ENCODE measurements at places on chromosomes 6 and 20.

DNA sequence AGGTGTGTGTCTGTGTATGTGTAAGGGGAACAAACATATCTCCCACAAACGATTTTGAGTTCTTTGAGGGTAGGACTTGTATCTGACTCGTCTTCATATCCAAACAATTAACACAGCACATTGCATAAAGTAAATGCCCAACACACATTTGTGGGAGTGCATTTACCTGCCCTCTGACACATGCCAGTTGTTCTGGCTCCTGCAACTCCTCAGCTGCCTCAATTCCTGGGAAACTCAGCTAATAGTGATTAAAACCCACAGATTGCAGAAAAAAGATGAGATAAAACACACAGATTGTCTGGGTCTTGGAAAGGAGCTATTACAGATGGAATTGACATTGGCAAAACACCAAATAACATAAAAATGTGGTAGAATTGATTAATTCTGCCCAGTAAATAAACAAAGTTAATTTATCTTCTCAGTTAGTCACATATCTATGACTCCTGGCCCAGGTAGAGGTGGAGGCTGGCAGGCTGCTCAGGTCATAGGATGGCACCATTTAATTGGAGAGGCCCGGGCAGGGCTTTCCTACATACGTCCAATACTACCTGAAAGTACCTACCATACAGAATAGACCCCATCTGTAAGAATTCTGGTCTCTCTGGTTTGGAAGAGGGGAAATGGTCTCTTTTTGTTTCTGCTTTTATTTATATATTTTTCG lies 71.5 kb upstream of the IFNGR1 start:
- no peak for DNase-seq

- DNase-seq, result peak; percentile 86
Observed at GRCh38 chr6:100342830-100343229, 121.9 kb downstream of the SIM1 start.

DNA sequence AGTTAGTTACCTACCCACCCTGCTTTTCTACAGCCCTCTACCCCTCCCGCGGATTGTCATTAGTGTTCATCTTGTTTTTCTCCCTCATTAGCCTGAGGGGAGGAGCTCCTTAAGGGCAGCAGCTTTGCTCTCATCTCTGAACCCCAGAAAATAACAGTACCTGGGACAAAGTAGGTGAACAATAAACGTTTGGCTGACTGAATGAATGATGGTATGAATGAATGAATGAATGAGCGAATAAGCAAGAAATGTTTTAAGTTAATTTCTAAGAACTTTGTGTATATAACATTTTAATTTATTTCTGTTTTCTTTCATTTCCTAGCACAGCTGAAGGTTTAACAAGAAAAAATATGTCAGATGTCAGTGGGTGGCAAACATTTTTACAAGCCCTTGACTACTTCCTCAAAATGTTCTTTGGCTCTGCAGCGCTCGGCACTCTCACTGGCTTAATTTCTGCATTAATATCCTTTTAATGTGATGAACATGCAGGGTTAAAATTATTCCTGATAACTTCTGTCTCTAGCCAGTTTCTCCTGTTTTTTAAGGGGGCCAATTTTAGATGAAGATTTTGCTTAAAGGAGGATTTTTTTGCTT lies 50.1 kb downstream of the SLC9A8 start:
- DNase-seq, result no peak

- peak; percentile 63 for DNase-seq
Observed at GRCh38 chr20:59515013-59515905, 89.1 kb upstream of the PHACTR3 start.

- DNase-seq, result no peak
Observed at GRCh38 chr20:17645546-17646208, 36.4 kb downstream of the RRBP1 start.

- DNase-seq, result peak; percentile 82
Observed at GRCh38 chr20:36097337-36098151, 57.0 kb upstream of the EPB41L1 start.

GRCh38 chr6:140729521-140729920 lies 1355.1 kb upstream of the CITED2 start:
- DNase-seq, result no peak

GRCh38 chr20:10591946-10592521 lies 81.8 kb downstream of the JAG1 start:
- DNase-seq, result peak; percentile 39

GRCh38 chr6:108798670-108799353 lies 49.4 kb upstream of the ARMC2 start:
- DNase-seq, result no peak

- DNase-seq, result no peak
Observed at GRCh38 chr6:157768863-157769551, 54.0 kb upstream of the SNX9 start.

GRCh38 chr6:129643176-129643575 lies 66.8 kb downstream of the ARHGAP18 start:
- DNase-seq, result no peak

DNA sequence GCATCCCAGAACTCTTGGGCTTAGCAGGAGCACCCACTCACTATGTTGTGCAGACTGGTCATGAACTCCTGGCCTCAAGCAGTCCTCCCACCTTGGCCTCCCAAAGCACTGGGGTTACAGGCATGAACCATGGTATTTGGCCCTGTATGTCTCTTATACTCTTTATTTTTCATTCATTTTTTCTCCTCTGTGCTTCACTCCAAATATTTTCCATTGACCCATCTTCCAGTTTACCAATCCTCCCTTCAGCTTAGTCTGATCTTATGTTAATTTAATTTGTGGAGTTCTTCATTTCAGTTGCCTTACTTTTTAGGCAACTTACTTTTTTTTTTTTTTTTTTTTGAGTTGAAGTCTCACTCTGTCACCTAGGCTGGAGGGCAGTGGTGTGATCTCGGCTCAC lies 79.5 kb downstream of the EZR start:
- DNase-seq, result no peak

DNA sequence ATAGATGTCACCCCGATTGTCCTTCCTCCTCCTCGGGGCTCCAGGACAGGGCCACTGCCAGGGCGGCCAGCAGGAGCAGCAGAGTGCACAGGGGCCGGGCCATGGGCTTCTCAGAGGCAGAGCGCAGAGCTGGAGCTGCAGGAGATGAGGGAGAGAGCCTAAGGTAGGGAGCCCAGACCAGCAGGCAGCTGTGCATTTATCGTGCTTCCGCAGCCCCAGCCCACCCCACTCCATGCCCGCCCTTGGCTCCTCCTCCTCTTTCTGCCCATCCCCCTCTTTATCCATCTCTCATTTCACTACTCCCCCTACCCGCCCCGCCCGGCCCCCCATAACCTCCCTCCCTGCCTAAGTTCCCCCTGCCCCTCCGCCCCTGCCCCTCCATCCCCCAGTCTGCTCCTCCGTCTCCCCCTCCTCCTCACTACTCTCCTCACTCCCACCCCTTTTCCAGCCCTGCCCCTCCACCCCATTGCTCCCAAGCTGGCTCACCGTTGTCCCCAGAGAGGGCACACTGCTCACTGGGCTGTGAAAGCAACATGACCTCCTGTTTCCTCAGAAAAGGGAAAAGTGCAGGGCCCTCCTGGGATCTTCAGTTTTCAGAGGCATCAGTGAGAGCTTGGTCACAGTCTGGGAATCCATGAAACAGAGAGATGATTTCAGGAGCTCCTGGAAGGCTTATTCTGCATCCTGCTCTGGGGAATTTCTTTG lies 25.5 kb upstream of the CST1 start:
- DNase-seq, result peak; percentile 17

DNA sequence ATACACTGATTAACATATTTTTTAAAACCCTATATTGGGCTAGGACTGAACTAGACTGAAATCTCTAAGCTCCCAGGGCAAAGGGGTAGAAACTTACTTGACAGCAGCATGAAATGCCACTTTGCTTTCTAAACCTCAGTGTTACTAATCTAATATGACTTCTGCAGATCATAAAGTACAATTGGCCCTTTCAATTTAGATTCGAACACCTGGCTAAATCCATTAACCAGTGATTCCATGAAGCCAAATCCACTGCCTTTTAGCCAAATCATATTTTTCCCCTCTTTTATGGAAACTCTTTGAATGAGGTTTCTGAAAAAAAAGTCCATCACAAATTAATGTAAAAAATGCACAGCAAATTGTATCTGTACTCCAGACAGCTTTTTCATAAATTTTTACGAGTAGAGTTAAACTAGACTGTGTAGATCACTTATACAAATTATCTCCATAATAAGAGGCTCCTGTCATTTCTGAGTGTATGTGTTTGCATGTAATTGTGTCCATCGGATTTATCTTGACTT lies 25.7 kb downstream of the EPHA7 start:
- no peak for DNase-seq

GRCh38 chr6:33112148-33112547 lies 36.4 kb downstream of the HLA-DPB1 start:
- DNase-seq, result peak; percentile 40

DNA sequence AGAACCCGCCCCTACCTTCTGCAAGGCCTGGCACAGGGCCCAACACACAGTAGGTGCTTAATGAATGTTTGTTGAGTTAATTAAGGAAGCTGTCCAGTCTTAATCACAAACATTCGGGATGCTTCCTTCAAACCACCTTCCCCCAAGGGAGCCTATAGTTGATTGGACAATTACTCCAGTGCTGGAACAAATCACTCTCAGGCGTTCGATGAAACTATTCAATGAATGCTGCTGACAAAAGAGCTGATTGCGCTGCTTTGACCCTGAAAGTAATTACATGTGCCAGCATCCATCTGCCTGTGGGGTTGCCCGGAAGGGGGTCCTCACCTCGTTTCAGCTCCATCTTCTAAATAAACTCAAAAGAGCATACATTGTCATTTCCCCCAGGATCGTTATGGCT lies 112.0 kb upstream of the SRSF6 start:
- DNase-seq, result no peak

DNA sequence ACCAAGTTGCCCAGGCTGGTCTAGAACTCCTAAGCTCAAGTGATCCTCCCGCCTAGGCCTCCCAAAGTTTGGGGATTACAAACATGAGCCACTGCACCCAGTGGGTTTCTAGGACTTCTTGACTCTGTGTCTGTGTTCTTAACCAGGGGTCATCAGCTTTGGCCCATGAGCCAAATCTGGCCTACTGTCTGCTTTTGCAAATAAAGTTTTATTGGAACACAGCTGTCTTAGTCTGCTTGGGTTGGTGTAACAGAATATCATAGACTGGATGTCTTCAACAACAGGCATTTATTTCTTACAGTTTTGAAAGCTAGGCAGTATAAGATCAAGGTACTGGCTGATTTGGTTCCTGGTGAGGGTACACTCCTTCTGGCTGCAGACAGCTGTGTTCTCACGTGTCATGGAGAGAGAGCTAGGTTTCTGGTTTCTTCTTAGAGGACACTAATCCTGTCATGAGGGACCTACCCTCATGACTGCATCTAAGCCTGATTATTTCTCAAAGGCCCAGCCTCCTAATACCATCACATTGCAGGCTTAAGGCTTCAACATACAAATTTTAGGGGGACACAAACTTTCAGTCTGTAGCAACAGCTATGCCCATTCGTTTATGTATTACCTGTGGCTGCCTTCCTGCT lies 23.3 kb downstream of the ARFGEF2 start:
- DNase-seq, result no peak

- DNase-seq, result no peak
Observed at GRCh38 chr6:5004373-5005037, 668 bp upstream of the RPP40 start.

- DNase-seq, result peak; percentile 51
Observed at GRCh38 chr20:63957004-63957689, 931 bp upstream of the UCKL1 start.

DNA sequence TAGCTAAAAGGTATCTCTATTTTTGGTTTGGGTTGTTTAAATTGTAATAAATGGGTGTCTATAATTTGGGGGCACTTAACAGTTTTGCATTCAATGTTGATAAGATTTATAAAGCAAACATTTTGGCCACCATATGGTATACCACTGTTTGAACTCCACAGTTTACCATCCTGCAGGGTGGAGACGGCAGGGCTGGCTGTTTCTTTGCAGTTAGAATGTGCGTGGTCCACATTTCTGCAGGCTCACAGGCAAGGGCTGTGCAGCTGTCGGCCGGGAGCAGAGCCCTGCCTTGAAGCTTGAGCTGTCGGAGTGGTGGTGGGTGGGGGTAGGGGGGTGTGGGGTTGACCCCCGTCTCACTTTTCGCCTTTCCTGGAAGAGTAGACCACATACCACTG lies 135.9 kb downstream of the CDH4 start:
- DNase-seq, result no peak

DNA sequence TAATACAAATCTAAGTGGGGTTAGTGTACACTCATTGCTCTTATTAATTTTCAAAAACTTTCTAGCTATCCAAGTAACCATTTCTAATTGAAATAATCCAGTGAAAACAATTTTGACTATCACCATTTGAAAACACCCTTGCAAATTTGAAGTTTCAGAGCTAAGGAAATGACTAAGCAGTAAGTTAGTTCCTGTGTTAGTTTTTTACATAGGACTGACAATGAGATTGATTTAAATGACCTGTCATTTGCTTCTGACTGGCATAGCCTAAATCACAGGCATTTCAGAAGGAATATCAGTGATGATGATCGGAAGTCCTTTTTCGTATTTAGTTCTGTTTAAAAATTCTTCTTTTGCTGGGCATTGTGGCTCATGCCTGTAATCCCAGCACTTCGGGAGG lies 27.0 kb downstream of the STK4 start:
- no peak for DNase-seq

- no peak for DNase-seq
Observed at GRCh38 chr20:3710011-3710466, 2.4 kb downstream of the SIGLEC1 start.

- peak; percentile 45 for DNase-seq
Observed at GRCh38 chr6:98769546-98769945, 64.8 kb upstream of the POU3F2 start.

- no peak for DNase-seq
Observed at GRCh38 chr6:77965449-77965848, 312.6 kb downstream of the MEI4 start.

DNA sequence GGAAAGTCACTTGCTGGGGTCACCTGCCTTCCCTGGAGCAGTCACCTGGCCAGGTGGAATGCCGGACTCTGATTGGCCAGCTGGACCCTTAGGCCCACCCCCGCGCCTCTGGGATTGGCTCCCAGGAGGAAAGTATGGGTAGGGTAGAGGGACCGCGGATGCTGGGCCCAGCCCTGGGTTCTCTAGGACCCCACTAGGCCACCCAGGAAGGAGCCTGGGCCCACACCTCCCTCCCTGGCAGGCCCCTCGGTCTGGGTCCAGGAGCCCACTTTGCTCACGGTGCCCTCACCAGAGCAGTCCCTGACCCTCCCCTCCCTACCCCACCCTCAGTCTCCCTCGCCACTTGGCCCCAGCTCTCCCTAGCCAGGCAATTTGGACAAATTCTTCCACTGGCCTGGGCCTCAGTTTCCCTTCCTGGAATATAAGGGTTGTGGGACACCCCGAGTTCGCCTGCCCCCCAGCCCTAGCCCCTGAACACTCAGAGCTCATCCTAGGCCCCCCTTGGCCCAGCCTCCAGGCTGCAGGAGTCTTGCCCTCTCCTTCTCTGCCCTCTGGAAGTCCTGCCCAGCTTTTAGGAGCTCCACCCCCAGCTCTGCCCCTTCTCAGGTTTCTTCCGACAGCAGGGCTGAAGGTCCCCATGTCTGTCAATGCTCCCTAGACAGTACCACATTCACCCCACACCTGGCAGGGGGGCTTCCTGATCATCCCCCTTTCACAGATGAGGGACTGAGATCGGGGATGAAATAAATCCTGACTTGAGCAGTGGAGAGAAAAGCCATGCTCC lies 299.6 kb downstream of the TAF4 start:
- no peak for DNase-seq

GRCh38 chr6:131693384-131693783 lies 7.8 kb downstream of the OR2A4 start:
- no peak for DNase-seq

Data from fibroblast of upper back skin (primary cell).